ENCODE measurements at places on chromosomes 2 and 18.

DNA sequence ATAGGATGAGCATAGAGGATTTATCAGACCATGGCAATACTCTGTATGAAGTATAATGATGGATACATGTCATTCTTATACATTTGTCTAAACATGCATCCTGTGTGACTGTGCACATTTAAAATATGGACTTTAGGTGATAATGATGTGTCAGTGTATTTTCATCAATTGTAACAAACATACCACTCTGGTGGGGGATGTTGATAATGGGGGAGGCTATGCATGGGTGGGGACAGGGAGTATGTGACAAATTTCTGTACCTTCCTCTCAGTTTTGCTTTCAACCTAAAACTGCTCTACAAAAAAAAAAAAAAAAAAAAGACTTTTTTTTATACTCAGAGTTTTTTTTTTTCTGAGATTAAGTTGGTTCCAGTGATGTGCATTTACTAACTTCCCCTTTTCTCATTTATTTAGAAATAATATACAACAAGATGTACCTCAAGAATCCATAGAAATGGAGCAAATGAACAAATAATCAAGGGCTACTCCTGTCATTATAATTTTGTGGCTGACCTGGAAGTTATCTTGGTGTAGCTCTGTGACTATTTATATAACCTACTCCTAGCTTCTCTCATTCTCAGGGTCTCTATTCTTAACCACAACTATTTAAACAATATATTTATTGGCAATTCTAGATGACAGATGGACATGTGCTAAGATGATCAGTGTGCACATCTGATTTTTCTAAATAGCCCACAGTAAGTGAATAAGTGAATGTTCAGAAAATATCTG, 108.9 kb upstream of the ITGA4 start:
- no peak for DNase-seq

DNA sequence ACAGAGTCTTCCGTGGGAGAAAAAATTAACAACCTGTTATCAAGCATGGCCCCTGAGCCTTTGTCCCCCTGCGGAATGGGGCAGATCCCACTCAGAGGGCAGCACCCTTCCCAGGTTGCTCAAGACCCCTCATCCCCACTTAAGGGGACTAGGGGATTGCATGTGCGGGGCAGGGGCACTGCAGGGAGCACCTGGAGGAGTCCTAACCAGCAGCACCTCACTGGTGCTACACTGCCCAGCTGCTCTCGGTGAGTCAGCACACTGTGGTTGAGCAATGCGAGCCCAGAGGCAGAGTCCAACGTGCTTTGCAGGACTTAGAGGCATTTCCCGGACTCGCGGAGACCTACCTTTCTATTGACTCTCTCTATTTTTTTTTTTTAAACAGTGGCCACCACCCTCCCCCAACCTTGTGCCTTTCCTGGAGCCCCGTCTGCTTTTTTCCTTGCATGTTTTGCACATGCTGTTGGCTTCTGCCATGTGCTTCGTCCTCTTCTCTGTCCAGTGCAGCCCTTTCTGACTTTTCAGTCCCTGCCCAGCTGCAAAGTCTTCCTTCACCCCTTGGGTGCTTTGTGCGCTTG, 74.0 kb downstream of the IL1R2 start:
- no peak for DNase-seq

DNA sequence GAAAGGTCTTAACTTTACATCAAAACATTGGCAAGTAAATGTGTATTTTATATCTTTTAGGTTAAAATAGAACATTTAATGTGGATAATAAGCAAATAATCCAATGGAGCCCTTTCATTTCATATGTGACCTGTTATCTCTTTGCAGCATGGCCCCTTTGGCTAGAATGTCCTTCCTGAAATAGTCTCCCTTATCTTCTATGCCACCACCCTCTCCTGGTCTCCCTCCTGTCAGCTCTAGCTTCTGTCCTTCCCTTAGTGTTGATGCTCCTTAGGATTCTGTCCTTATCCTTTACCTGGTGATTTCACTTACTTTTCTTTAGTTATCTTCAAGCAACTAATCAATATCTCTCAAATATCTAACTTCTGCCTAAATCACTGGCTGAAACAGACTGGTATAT, 87.1 kb upstream of the TFCP2L1 start:
- no peak for DNase-seq

GRCh38 chr18:75739682-75740081, 312.2 kb upstream of the SMIM21 start:
- DNase-seq = no peak

DNA sequence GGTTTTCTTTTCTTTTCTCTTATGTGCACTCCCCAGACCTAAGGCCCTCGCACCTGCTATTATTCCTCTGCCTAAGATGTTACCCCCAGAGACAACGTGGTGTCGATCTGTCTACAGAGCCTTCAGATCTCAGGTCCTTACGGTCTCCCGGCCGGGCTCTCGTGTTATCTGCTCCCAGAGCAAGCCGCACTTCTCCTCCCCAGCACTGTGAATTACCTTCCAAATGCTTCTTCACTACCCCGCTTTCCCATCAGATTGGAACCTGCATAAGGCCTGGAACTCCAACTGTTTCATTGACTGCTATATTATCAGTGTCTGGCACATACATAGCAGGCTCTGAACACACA, 71.2 kb upstream of the ODC1 start:
- no peak for DNase-seq

GRCh38 chr2:72097276-72097675, 50.4 kb downstream of the CYP26B1 start:
- DNase-seq = no peak

DNA sequence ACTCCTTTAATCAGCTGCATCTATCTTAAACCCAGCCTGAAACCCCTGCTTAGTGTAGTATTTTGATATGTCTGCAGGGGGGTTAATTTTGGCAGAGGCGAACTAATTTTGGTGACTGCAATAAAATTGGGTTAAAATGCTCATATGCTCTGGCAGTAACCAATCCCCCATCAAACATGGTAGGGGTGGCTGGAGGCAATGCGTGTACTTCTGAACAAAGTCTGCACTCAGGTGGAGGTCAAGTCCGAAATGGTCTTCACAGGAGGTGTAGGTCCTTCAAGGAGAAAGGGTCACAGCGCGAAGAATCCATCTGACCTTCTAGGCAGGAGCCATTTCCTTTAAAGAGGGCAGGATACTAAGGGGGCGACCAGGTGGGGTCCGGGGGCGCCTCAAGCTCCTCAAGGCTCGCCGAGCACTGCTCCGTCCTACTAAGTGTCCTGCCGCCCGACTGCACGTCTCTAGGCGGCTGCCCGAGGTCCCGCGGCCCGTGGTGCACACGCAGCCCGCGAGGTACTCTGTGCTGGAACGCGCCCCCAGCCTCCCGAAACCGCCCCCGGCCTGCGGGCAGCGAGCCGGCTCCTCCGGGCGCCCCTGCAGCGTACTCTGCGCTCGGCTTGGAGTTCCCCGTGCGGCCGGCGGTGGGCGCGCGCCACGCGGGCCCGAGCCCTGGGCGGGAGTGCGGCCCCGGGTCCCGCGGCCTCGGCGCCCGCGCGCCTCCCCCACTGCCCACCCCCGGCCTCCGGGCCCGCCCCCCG, 1.7 kb upstream of the LDLRAD4 start:
- DNase-seq = no peak

DNA sequence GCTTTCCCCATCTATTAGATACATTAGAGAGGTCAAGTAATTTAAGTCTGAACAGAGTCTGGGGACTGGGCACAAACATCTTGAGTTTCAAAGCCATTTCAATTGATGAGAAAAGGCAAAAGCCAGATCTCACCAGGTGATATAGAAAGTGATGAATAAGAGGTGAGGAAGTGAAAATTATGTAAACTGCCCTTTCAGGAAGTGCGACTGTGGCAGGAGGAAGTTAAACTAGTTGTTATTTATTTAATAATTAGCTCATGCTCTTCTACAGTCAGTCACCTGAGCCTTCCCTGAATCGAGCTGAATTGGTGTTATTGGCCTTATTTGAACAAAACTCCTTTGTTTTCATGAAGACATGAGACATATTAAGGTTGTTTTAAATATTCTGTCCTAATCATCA, 115.1 kb downstream of the CDH20 start:
- no peak for DNase-seq

DNA sequence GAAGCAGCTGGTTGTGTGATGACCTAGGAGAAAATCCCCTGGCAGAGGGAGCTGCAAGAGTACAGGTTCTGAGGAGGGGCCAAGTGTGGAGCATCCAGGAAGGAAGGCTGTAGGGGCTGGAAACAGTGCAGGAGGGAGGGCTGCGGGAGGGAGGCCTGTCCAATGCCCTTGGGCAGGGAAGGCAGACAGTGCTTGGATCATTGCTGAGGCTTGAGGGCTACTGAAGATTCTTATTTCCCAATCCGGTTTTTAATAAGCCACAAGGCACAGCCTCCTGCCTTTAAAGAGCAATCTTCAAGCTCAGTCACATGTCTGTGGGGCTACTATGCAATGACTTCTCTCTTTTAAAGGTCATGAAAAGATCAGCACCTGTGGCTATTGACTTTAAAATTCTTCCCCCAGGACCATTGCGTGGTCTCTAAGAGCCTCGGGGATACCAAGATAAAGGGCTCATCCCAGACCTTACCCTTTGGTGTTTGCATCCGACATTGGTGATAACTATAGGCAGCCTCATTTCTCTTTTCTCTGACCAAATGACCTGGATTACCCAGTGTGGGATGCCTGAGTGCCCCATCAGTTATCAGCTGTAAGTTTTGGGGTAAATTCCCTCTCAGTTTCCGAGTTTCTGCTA, 149.6 kb downstream of the DOCK10 start:
- DNase-seq = no peak

- no peak for DNase-seq
These were observed 56.2 kb downstream of the ANKMY1 start for GRCh38 chr2:240501531-240501991.

DNA sequence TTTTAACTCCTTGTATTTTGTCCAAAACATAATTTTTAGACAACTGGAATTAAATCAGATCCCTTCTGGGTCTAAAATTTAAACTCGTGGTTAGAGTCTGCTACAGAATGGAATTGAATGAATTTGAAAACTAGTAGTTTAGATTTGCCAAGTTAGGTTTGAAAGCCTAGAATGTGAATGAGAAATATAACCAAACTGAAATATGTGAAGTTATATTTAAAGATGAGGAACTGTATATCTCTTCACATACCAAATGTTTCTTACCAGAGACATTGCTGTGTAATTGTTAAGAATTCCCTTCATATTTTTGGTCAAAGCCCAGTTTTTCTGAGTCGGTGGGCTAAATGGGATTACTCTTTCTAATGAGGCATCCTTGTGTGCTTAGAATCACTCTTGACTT, 74.2 kb downstream of the LPIN1 start:
- no peak for DNase-seq

DNA sequence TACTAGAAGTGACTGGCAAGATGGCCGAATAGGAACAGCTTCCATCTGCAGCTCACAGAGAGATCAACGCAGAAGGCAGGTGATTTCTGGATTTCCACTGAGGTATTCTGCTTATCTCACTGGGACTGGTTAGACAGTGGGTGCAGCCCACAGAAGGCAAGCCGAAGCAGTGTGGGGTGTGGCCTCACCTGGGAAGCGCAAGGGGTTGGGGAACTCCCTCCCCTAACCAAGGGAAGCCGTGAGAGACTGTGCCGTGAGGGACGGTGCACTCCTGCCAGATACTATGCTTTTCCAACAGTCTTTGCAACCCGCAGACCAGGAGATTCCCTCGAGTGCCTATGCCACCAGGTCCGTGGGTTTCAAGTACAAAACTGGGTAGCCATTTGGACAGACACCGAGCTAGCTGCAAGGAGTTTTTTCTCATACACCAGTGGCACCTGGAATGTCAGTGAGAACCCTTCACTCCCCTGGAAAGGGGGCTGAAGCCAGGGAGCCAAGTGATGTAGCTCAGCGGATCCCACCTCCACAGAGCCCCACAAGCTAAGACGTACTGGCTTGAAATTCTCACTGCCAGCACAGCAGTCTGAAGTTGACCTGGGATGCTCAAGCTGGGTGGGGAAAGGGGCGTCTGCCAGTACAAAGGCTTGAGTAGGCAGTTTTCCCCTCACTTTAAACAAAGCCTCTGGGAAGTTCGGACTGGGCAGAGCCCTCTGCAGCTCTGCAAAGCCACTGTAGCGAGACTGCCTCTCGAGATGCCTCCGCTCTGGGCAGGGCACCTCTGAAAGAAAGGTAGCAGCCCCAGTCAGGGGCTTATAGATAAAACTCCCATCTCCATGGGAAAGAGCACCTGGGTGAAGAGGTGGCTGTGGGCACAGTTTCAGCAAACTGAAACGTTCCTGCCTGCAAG, 40.1 kb downstream of the PLEK start:
- DNase-seq = no peak

DNA sequence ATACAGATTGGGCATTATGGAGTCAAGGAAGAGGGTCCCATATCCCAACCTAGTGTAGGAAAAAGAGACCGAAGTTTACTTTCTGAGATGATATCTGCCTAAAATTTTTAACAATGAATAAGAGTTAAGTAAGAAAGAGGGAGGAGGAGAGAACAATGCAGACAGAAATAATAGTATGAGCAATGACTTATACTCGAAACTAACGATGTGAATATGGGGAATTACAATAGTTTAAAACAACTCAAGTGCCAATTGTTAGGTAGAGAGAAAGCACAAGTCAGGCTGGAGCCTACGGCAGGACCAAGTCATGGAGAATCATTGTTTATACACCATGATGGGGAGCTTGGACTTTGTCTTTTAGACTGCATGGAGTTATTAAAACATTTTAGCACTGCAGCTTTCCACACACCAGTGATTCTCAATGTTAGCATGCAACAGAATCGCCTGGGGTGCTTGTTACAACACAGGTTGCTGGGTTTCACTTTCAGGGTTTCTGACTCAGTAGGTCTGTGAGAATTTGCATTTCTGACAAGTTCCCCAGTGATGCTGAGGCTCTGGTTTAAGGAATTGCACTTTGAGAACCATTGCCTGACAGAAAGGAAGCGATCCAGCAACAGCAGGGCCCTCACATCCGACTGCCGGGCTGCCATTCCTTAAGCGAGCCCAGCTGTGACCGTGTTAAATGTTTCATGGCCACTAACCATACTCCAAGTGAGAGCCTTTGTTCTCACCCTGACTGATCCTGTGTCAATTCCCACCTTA, 511.2 kb downstream of the DCDC2C start:
- no peak for DNase-seq

DNA sequence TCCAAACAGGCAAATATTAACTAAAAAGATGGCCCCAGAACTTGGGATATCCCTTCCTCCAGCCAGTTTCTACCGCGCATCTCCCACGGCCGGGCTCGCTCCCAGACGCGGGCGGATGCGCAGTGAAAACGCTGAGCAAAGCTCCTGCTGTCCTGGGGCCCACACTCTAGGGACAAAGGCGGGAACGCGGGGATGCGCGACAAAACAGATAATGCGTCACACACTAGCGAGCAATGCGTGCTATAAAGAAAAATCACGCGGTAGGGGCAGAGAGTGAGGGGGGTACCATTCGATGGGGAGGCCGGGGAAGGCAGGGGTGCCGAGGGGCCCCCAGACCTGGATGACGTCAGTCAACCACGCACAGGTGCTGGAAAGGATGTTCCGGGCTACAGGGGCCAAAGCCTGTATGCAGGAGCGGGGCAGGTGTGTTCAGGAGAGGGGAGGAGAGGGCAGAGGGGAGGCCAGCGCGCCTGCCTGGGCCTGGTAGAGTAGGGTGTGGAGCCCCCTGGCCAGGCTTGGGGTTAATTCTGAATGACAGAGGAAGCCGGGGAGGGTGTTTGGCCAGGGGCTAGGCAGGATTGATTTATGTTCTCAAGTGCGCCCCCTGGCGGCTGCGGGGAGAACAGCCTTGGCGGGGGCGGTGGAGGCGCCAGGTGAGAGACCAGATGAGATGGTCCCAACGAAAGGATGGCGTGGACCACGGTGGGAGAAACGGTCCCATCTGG, 14.9 kb upstream of the ITM2C start:
- peak; percentile 63 for DNase-seq

- DNase-seq = no peak
These were observed 4.6 kb upstream of the MLPH start for GRCh38 chr2:237482485-237482884.

Data from activated T-helper 1 cell treated with anti-CD3 and anti-CD28 coated beads, Interleukin-2, amount 50 U/mL, for 16 hours (primary cell).